ENCODE measurements at places on chromosomes 6 and 20.

- no peak for DNase-seq
These were observed 28.9 kb upstream of the SLC35D3 start for GRCh38 chr6:136893187-136893586.

DNA sequence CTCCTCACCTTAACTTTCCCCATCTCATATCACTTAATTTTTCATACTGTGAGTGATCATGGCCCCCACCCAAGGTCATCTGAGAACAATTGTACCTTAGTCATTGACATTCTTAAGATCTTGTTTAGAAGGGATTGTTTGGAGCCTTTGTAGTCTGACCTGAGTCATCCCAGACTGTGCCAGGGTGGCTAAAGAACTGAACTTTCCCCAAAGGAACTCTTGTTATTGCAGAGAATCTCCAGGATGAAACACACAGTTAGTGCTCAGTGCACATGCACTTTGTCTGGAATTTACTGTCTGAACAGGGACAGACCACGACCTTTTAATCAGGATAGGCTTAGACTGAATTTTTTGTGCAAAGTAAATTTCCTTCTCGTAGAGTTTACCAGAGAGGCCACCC is 112.6 kb upstream of the CCN2 start:
- peak; percentile 51 for DNase-seq

DNA sequence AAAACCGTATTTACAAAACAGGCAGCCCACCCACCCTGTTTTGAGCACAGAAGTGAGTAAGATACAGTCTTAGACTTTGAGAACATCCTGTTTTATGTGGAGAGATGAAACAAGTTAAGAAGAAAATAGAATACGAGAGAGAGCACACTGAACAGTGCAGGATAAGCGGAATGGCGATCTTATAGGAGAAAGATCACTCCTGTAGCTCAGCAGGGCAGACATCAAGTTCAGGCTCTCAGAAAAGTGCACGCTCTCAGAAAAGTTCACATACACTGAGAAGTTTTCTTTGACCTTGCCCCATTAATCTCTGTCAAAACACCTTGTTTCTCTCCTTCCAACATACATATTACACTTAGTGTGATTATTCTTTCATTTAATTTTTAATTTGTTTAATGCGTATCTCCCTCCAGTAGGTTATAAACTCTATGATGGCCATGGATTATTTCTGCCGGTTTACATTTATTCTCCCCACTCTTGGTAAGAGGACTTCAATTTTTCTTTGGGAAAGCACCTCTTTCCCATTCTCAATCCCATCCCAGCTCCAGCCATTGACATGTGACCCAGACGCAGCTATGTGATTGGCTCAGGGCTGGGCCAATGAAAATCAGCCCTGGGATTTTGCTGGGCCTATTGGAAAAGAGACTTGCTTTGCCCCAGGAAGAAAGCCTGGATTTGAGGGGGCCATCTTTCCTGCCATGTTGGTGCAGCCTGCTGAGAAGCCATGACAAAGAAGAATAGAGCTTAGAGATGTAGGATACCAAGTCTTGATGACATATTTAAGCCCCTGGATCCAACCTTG is 16.2 kb downstream of the KCNB1 start:
- DNase-seq = no peak

DNA sequence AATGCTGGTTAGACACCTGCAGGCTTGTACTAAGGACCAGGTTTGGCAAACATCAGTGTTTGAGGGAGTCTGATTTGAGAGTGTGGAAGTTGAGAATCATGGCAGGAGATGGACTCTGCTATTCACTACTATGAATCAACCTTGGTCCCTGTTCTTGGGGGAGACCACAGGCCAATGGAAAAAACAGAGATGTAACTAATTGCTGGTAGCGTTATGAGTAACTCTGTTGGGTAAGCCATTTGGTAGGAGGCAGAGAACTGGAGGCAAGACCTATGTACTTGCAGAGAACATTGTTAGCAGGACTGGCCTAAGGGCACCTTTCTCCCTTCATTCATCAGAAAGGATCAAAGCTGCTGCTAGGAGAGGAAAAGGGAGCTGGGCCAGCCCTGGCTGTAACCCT is 8.3 kb upstream of the WFDC2 start:
- no peak for DNase-seq

DNA sequence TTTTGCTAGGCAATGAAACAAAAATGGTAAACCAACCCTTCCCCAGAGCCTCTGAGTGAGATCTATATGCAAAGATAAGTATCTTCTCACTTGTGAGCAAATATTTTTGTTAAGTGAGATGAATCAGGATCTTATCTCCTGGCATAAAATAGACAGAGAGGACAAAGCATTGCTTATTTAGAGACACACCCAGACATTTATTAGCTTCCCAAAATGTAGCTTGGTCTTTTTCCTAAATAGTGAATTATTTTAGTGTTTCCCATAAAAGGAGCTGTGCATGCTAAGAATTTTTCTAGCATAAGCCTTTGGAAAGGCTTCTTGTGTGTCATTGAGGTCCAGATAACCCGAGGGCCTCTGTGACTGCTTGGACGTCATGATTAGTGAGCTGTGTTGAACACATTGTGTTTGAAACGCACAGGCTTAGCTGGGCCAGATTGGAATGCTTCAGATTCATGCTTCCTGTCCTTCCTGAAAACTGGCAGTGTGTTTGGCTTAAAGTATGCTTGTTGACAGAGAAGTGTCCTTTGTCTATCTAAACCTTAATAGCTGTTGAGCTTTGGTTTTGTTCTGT is 16.5 kb downstream of the MTHFD1L start:
- DNase-seq = no peak

DNA sequence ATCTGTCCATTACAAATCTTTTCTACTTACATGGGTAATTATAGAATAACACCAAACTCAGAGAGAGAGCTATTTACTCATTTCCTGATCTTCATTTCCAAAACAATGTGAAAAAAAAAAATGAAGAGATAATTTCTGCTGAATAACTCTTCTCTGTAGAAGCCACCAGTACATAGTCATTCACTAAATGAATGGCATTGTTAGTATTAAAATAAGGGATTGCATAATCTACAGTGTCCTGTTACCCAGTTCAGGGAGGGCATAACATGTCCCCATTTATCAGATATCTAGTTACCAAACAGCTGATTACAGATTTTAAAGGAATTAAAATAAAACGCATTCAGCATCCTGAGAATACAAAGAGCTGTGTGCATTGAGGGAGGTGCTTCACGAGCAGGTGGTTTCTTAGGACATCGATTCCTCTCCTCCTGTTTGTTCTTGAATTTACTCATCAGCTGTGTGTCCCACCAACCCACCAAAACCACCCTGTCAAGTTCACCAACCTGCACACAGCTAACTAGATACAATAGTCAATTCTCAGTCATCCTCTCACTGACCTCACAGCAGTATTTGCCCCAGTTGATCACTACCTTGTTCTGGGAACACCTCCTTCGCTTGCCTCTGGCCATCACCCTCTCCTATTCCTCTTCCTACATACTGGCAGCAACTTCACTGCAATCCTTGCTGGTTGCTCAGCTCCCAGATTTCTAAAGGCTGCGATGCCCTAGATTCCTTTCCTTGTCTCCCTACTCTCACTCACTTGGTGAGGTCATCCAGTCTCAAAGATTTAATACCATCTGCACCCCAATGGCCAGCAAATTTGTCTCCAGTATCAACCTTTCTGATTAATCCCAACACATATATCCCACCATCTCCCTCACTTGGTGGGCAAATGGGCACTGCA is 18.7 kb downstream of the CNKSR3 start:
- DNase-seq = no peak

DNA sequence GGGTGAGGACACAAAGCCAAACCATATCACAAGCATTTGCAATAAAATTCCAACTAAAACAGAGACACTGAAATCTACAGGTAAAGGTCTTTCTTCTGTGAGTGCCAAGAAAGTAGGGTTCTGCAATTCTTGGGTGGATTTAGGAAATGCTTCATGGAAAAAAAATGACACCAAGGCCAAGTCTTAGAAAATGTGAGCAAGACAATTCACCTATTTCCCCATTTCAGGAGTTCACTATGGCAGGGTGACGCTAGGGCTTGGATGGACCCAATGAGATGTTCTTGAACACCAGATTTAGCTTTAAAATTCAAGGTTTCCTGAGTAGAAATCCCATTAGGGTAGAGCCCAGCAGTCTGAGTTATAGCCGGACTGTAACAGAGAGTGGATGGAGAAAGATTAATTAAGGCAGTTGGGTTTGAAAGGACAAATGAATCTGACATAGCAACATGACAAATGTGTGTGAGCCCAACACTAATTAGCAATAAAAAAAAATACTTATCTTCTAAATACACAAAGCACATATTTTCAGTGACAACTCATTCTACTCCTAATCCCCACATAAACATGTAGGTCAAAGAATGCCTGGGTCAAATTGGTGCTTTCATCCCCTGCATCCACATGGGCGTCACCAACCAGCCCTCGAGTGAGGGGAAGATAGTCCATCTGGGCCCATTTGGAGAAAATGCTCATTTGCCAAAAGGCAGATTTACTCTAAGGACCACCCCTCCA is 180.4 kb upstream of the JARID2 start:
- no peak for DNase-seq

DNA sequence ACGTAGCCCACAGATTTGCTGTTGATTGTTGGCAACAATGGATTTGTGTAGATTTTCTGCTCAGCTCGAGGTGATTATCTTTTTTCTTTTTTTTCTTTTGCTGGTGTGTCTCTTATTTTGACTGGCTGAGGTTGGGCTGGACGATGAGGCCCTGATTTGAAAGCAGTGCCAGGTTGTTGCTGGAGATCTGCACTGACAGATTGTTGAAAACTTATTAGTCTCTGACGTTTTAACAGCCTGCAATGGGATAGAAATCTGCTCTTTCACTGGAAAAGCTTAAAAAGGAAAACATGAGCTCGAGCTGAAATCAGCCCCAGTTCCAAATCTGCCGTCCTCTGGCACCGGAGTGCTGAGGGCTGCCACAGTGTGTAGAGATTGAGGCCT is 87.7 kb downstream of the PDE7B start:
- no peak for DNase-seq

DNA sequence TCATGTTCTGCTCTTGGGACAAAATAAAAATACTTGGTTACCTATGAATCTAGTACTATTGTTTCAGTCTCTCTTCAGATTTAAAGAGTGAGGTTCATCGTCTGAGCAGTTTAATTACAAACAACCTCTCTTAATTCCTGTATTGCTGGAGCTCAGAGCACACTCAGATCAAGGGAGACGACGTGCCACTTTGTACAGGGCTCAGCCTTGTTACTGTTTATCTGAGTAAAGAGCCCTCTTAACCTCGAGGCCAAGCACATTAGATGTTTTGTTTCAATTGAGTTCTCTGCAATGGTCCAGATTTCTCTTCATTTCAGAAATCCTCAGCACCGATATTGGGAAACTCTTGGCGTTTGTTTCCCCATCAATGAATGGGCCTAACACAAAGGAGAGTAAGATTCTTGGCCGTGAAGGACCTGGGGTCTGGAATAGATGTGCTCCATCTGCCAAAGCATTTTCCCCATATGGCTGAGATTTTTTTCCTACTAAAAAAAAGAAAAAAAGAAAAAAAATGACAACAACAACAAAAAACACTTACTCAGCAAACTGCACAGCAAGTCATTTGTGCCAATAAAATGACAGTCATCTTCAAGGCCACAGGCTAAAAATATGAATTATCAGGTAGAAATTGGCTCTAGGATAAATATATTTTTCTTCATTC is 82.6 kb upstream of the CCN6 start:
- DNase-seq = no peak

DNA sequence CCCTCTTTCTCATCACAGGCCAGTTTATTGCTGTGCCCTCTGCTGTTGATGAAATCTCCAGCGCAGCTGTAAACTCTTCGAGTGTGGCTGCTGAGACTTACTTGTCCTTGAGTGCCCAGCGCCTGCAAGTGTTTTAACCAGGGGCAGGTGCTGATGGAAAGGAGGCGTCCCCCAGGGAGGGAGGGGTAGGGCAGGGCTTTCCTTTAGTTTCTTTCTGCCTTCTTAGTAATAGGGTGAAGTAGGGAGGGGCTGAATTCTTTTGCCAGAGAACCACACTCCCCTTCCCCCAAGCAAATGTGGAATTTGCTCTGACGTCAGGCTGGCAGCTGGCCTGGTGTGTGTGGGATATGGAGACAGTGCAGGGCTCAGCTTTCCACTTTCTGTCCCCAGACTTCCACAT is 61.2 kb downstream of the IGF2R start:
- DNase-seq = no peak

DNA sequence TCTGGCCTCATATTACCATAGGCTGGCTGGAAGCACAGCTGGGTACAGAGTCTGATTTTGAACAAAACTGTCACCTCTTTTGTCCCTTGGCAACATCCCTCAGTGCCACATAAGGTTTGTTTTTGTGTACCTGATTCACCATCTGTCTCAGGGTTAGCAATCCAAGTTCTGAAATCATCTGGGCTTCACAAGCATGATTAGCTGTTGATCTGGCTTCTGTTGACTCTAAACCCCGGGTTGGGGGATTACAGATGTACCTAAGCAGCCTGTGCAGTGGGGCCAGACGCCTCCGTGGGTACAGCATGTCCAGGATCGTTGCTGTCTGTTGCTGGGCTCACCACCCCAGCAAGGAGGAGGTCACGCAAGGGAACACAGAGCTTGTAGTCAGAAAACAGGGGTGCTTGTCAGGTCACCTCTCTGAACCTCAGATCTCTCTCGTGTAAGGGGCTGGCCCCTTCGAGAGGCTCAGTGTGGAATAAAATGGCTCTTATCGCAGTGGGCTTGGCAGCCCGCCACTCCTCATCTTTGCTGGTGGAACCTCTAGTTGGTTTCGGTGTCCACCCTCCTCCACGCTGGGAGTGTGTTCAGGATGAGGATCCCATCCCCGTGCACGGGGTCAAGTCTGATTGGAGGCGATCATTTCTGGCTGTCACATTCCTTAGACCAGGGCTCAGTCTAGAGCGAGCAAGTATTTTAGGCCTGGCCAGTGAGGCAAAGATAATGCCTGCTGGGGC is 39.2 kb upstream of the ZNF831 start:
- no peak for DNase-seq

DNA sequence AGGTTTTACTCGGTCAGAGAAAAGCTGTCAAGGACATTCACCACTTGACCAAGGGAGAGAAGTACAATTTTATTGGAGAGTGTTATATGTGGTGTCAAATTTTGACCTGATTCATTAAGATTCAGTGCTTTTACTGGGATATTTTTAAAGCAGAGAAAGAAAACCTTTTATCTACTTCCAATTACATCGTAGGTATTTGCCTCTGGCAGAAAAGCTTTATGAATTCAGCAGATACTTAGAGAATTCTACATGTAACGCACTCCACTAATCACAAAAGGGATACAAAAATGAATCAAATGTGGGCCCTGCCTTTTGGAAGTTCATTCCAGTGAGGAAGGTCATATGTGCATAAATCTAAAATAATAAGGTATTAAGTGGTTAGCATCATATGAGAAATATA is 133.7 kb downstream of the STXBP5 start:
- no peak for DNase-seq

DNA sequence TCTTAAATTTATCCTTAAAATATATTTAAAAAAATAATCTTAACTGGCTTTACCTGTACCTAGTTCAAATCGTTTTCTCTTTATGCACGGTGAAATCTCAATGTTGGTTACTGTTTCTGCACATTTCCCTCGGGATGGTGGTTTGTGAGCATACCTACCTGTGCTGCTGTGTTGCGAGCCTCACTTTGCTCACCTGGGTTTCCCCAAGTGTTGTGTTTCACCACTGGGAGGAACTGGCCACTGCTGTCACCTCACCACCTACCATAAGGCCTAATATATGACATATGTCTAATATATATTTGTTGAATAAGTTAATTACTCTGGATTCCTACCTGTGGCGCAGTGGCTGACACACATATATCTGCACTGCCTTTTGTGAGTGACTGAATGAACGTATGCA is 493.5 kb upstream of the FLRT3 start:
- no peak for DNase-seq
